ENCODE measurements at places on chromosomes 5 and 9. TPM values are rescaled to one million over a fixed set of nuclear protein-coding genes. Genes with fewer than 3 reads are reported as not detected.

- no peaks in the 10 kb centered on the region for H3K4me1 ChIP-seq
- H3K36me3 ChIP-seq, result no peaks in the 10 kb centered on the region
- no peak overlapping the region for H3K27ac ChIP-seq
- no peak overlapping the region for H3K4me3 ChIP-seq
- H3K27me3 ChIP-seq, result no peaks in the 10 kb centered on the region
These were observed 60.8 kb upstream of the CER1 start for GRCh38 chr9:14783358-14783757.

DNA sequence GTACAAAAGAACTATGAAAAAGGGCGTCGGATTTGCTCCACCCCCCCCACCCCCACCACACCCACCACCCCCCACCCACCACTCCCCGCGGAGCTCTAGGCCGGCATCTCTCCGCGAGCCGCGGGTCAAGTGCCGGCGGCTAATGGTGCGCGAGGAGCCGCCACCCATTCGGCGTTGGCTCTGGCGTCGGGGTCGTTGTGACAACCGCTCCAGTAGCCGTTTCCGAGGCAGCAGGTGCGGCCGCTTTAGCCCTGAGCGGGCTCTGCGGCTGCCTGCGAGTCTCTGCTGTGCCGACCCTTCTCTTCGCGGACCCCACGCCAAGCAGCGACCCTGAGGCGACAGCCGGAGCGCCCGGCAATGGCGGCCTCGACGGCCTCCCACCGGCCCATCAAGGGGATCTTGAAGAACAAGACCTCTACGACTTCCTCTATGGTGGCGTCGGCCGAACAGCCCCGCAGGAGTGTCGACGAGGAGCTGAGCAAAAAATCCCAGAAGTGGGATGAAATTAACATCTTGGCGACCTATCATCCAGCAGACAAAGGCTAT lies at the start of gene PPP1R2B:
TSS of gene PPP1R2B (plus strand) at position 90 of the 546 bp plus-strand sequence. CDS start at position 358, 268 bp downstream.
- H3K27me3 ChIP-seq, result no peaks in the 10 kb centered on the region
- no peak within 1 kb of the TSS for H3K4me3 ChIP-seq
- no peaks in the 10 kb centered on the region for H3K36me3 ChIP-seq
- DNase-seq, result no peak
- no peaks in the 10 kb centered on the region for H3K4me1 ChIP-seq
- H3K27ac ChIP-seq, result no peak within 1 kb of the TSS

GRCh38 chr5:39117401-39117800 lies 43.2 kb upstream of the RICTOR start:
- no peak for DNase-seq
- no peaks in the 10 kb centered on the region for H3K36me3 ChIP-seq
- H3K4me3 ChIP-seq, result no peak overlapping the region
- H3K27ac ChIP-seq, result no peak overlapping the region
- H3K4me1 ChIP-seq, result no peaks in the 10 kb centered on the region

GRCh38 chr9:87451149-87451548 lies 46.5 kb upstream of the DAPK1 start:
- no peaks in the 10 kb centered on the region for H3K27me3 ChIP-seq
- no peak for DNase-seq
- peaks cover 35% of the 10 kb centered on the region for H3K4me1 ChIP-seq
- H3K36me3 ChIP-seq, result no peaks in the 10 kb centered on the region
- H3K27ac ChIP-seq, result no peak overlapping the region
- H3K4me3 ChIP-seq, result no peak overlapping the region

DNA sequence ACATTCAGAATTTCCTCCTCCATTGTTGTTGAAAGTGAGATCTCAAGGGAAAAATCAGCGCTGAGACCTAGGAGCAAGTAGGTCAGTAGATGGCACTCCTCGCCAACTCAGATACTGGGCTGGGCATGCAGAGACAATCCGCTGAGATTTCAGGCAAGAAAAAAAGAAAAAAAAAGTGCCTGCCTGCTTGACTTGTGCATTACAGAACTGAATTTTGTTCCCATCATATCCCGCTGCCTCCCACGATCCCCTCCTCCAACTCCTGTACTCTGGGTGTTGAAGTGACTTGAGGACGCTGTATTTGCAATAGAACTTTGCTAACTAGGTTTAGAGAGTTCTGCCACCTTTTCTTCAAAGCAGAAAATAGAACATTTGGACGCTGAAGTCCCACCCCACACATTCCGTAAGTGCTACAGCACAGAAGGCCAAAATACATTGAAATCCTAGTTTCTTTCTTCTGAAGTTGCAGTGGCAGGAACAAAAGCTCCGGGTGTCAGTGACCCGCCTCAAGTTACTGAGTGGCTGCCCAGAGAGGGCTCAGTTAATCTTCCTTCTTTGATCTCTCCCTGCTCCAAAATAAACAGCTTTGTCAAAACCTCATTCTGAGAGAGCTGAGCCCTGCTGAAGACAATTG lies 265.8 kb downstream of the MLLT3 start:
- peak overlapping the region; percentile 49 for H3K27ac ChIP-seq
- H3K4me3 ChIP-seq, result no peak overlapping the region
- no peaks in the 10 kb centered on the region for H3K36me3 ChIP-seq
- peaks cover 53% of the 10 kb centered on the region for H3K4me1 ChIP-seq
- H3K27me3 ChIP-seq, result no peaks in the 10 kb centered on the region
- peak; percentile 71 for DNase-seq

- H3K4me3 ChIP-seq, result no peak overlapping the region
- no peaks in the 10 kb centered on the region for H3K27me3 ChIP-seq
- DNase-seq, result no peak
- no peak overlapping the region for H3K27ac ChIP-seq
- peaks cover 25% of the 10 kb centered on the region for H3K4me1 ChIP-seq
- no peaks in the 10 kb centered on the region for H3K36me3 ChIP-seq
These were observed 469.4 kb downstream of the RASEF start for GRCh38 chr9:82593501-82593900.

ACER2 gene
- 8.0 TPM for total RNA-seq

AGXT2 gene
- not detected for total RNA-seq

ARID3C gene
- not detected for total RNA-seq

ARSB gene
- total RNA-seq, result 12.2 TPM

All from body of pancreas (tissue), 4 donors.